ENCODE measurements at places on chromosomes 11 and 22.

DNA sequence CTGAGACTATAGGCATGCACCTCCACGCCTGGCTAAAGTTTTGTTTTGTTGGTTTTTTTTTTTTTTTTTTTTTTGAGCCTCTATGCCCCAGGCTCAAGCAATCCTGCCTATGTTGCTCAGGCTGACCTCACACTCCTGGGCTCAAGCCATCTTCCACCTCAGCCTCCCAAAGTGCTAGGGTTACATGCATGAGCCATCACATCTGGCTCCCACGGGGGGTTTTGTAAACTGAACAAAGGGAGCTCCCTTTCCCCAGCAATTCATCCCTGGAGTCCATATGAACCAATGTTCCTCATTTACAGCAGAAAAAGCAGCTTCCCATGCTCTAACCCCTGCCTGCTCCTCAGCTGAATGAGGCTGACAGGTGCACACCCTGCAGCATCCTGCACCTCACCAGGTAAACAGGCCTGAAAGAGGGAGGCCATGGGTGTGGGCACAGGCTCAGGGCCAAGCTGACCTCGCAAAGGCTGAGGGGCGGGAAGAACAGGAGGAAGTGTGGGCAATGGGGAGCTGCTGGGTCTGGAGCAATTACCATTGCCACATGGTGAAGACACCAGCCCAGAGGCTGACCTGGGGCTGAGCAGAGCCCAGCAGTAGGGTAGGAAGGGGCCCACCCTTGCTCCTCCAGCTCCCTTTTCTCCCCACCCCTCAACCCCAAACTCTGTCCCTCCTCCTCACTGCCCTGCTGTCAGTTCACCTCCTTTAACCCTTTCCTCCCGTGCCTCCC is 58.2 kb downstream of the RBX1 start:
- no peak for DNase-seq

- DNase-seq = no peak
Observed at GRCh38 chr11:108927791-108928545, 263.1 kb downstream of the DDX10 start.

DNA sequence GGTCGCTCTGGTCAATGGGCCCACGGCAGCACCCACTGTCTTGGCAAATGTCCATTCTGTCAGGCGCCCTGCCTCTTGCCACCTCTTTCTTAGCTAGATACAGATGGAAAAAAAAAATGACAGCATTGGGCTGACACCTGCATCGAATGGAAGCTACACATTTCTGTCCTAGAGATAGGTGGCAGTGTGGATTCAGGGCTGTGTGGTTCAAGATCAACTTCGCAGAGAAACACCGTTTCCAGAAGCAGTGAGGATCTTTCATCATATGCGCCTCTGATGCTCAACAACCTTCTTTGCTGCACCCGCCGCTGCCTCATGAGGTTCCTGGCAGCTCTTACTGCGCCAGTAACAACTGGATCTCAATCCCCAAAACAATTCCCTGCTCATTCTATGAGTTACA is 236.3 kb downstream of the KIRREL3 start:
- no peak for DNase-seq

- no peak for DNase-seq
Observed at GRCh38 chr11:121110871-121111724, 10.1 kb downstream of the TECTA start.

DNA sequence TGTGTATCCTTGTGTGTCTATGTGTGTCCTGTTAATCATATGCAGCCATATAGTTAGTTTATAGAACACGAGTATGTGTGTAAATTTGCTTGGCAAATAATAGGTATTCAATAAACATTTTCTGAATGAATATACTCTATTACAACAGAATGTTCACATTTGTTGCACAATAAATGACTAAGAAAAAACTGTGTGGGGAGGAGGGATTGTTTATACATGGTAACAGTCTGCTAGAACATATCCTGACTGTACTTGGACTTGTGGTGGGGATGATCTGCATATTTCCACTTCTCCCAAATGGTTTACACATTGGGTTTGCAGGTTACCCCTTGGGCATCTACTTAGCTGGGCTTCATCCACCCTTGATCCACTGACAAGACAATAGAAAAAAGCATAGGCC is 194.6 kb downstream of the INSC start:
- DNase-seq = no peak

DNA sequence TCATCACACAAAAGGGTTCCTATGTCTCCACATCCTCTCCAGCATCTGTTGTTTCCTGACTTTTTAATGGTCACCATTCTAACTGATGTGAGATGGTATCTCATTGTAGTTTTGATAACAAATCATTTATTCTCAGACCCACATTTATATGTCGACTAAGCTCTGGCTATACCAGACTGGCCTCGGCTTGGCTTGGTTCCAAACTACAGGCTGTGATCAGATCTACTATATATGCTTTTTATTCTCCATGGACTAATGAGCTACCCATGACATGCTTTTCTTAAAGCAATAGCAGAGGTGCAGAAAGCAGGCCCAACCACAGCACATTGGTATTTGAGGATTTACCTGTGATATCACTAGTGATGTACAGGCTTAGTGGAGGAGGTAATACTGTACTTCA is 139.8 kb upstream of the PGR start:
- DNase-seq = no peak

- no peak for DNase-seq
Observed at GRCh38 chr11:114162719-114163123, 103.2 kb downstream of the ZBTB16 start.

- DNase-seq = no peak
Observed at GRCh38 chr11:84316866-84317555, 1030.8 kb upstream of the CCDC90B start.

- DNase-seq = no peak
Observed at GRCh38 chr11:95556011-95556341, 233.6 kb downstream of the FAM76B start.

DNA sequence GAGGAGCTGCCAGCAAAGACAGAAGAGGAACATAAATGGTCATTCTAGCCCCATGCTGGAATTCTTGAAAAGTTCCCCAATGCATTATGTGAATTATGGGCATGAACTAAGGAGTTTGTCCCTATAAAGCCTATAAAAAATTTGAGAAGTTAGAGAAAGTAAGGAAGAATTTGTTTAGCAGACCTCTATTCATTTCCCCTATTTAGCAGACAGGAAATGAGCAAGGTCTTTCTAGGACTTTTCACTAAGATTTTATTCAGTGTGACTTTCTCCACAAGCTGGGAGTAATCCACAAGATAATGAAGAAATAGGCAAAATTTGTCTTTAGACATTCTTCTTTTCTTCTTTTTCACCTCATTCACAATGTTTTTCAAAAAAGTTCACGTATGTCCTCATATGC is 20.0 kb downstream of the PRRG4 start:
- DNase-seq = no peak

DNA sequence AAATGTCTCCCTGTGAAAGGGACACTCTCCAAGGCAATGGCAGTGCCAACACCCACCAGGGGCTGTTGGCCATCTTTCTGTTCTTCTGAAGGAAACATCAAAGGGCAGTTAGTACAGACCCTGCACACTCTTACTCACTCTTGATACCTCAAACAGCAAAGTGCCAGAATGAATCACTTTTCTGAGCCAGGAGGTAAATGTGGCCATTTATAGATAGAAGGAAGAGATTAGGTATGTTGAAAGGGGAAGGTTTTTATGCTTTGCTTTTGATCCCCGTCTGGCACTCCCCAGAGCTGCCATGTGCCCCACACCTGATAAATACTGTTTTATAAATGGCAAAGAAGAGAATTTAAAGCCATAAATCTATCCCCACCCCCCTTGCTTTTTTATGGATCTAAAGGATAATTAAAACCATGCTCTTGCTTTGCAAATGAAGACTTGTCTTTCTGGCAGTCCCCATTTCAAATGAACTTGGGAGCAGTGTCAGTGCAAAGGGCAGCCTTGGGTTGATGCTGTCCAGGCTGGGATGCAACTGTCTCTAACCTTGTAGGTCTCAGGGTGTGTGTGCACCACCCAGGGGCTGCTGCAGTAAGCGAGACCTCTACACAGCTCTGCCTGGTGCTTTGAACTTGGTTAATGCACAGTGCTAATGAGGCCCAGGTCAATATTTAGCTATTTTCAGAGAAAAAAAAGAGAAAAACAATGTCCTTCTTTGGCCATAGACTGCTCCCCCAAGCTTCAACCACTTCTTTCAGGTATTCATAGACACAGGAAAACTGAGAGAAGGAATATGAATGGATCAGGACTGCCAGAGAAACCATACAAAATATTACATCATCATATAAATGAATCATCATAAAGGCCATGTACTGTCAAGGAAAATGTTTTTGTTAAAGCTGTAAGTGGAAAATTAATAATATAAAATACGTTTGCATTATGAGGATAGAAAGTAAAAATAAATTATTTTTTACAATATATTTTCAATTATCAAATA is 207.5 kb downstream of the ETS1 start:
- DNase-seq = no peak

- DNase-seq = no peak
Observed at GRCh38 chr11:43735961-43736360, 55.4 kb downstream of the HSD17B12 start.

DNA sequence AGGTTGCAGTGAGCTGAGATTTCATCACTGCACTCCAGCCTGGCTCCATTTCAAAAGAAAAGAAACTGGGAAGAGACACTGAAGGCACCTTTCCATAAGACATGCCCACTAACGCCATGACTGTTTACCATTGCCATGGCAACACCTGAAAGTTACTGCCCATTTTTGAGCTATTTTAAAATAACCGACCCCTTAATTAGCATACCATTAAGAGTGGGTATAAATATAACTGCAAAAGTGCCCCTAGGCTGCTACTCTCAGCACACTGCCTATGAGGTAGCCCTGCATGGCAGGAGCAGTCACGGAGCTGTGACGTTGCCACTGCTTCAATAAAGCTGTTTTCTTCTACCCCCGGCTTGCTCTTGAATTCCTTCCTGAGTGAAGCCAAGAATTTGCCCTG is 9.9 kb upstream of the RNASEH2C start:
- no peak for DNase-seq

DNA sequence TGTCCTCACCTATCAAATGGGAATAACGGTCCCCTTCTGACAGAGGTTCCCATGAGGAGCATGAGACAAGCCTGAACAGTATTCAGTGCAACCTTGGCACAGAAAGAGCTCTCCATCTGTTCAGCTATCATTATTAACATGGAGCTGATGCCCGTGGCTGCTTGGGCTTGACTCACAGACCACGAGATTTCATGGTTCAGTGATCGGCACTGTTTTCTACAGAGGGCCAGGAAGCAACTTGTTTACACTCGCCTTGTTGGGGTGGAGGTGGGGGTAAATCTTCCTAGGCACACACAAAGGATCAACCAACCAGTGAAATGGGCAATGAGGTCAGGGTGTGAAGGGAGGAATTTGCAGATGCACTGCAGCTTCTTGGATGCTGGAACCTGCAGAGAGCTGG is 88.2 kb downstream of the CWC15 start:
- no peak for DNase-seq

- no peak for DNase-seq
Observed at GRCh38 chr11:10666556-10667520, 26.7 kb downstream of the IRAG1 start.

- no peak for DNase-seq
Observed at GRCh38 chr11:103877221-103877620, 159.2 kb upstream of the DDI1 start.

DNA sequence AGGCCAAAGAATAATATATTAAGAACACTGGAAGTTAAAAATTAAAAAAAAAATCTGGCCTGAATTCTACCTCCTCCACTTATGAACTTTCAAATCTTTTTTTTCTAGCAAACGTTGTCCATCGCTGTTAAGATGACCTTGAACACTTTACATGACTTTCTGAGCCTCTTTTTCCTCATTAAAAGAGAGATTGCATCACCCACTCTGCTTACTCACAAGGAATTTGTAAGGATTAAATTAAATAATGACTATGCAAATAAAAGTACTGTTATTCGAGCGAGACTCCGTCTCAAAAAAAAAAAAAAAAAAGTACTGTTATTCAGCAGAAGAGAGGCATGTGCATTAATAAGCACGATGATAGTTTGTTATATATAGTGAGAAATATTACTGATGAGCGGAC is 285.1 kb upstream of the CCDC90B start:
- DNase-seq = no peak

- no peak for DNase-seq
Observed at GRCh38 chr11:66815646-66816045, 27.6 kb upstream of the RCE1 start.

- DNase-seq = no peak
Observed at GRCh38 chr22:44391015-44391414, 78.3 kb upstream of the SHISAL1 start.

DNA sequence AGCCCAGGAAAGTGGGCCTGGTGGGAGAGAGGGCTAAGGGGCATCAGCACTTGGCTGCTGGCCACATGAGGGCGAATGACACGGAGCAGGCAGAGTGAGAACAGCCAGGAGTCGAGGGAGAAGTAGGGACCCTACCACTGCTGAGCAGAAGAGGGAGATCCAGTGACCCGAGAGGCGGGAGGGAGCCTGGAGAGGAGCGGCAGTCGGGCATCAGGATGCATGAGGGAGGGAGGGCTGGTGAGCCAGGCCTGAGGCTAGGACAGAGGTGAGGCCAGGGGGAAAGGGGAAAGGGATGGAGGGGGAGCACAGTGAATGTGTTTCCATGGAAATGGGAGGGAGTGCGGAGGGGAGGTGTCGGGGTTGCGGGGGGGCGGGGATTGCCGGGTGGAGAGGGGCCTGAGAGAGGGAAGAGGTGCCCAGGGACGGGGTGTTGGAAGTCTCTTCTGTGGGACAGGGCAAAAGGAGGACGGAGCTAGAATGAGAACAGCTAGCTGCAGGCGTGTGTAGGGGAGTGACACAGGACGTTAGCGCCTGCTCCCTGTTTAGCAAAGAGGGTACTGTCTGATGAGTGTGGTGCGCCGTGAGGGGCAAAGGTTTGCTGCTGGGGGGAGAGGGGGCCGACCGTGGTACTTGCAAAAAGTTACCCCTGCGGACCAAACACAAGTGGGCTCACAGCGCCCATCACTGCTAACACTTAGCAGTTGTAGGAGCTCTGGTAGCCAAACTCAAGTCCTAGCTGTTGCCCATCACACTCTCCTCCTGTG is 37.1 kb upstream of the WNT11 start:
- no peak for DNase-seq

- no peak for DNase-seq
Observed at GRCh38 chr11:78784321-78785061, 209.8 kb upstream of the NARS2 start.

DNA sequence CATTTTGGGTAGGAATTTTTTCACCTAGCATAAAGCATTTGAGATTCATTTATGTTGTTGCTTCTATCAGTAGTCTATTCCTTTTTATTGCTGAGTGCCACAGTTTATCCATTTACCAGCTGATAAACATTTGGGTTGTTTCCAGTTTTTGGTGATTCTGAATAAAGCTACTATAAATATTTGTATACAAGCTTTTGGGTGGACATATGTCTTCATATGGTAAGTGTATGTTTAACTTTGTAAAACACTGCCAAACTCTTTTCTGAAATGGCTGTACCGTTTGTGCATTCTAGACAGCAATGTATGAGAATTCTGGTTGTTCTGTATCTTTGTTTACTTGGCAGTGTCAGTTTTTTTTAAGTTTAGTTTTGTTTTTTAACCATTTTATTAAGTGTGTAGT is 16.9 kb downstream of the USP47 start:
- no peak for DNase-seq

DNA sequence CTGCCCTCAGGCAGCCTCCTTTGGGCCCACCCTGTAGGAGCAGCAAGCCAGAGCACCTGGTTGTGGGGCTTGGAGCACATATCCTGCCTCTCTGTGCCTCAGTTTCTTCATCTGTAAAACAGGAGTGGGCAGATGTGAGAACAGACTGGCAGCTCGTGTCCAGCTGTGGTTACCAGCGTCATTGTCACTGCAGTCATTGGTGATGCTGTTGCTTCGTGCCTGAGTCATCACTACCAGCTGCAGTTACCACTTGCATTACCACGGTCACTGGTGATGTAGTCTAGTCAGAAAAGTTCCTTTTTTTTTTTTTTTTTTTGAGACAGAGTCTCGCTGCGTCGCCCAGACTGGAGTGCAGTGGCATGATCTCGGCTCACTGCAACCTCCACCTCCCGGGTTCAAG is 20.4 kb downstream of the RSPH14 start:
- no peak for DNase-seq

Measured in effector memory CD8-positive, alpha-beta T cell (primary cell).